ENCODE measurements at places on chromosomes 1 and 21. TPM values are rescaled to one million over a fixed set of nuclear protein-coding genes. Genes with fewer than 3 reads are reported as not detected.

Gene TEDDM1
- not detected for total RNA-seq

Gene TMEM269
- total RNA-seq: 0.33 TPM

Gene ARHGAP30
- 178 TPM for total RNA-seq

Gene UQCRHL
- 2.5 TPM for total RNA-seq

Gene THEMIS2
- 29.3 TPM for total RNA-seq

Gene CYP4Z1
- not detected for total RNA-seq

Gene SYNJ1
- 14.2 TPM for total RNA-seq
